ENCODE measurements at places on chromosomes 1 and 21. TPM values are rescaled to one million over a fixed set of nuclear protein-coding genes. Genes with fewer than 3 reads are reported as not detected.

GRCh38 chr1:248704606-248705005, 2.0 kb upstream of the OR14I1 start:
- no peak for DNase-seq

The CELA2A gene
- not detected for total RNA-seq

- peak; percentile 74 for DNase-seq
Measured at GRCh38 chr1:94299627-94300553, 62.5 kb upstream of the ARHGAP29 start.

DNA sequence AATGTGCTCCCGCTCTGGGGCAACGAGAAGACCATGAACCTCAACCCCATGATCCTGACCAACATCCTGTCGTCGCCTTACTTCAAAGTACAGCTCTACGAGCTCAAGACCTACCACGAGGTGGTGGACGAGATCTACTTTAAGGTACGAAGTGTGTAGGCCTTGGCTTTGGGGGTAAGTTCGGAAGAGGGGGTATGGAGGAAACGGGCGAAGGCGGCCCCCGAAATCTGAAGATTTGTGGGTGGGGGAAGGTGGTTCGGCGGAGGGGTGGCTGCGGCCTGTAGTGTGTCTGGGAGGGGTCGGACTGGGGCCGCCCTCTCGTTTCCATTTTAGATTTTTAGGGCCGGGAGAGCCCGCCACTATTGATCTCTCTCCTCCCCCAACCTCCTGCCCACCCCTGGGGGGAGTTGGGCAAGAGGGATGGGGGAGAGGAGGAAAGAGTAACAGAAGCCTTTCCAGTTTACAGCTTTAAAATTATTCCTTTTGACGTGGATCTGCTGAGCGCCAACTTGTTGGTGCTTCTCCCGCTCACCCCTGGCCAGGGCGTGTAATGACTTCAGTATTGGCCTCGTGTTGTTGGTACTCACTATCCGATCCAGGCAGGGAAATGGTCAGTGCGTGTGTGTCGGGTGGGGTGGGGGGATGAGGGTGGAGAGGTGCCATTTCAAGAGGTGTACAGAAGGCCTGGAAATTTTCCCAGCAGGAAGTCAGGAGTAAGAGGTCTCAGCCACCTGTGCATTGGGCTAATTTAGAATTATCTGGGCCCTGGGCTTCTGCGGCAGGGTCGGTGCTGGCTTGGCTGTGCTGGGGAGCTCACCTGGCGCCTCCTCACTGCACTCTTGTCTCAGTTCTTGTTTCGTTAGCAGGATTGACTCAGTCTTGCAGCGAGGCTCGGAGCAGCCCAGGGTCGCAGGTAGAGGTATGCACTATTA, 880 bp downstream of the PRPF38B start:
- peak; percentile 76 for DNase-seq

DNA sequence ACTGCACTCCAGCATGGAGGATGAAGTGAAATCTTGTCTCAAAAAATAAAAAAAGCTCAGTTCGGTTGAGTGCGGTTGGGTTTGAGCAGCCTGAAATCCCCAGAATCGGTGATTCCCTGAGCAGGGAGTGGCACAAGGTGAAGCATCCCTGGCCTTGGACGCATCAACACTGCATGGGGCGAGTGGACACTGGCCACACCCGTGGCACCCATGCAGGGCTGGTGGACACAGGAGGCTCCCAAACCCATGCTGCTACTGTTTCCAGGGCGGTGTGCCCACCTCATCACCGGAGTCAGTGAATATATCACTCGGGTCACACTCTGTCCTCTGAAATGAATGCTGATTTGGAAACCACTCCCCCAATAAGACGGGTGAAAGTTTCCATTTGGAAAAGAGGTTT, 53.4 kb upstream of the ACTRT2 start:
- DNase-seq = no peak
